H9 (cell line): ENCODE measurements at places on chromosomes 16 and 17.

- no peak for DNase-seq
Measured at GRCh38 chr17:31548709-31549108, 157.2 kb downstream of the RAB11FIP4 start.

DNA sequence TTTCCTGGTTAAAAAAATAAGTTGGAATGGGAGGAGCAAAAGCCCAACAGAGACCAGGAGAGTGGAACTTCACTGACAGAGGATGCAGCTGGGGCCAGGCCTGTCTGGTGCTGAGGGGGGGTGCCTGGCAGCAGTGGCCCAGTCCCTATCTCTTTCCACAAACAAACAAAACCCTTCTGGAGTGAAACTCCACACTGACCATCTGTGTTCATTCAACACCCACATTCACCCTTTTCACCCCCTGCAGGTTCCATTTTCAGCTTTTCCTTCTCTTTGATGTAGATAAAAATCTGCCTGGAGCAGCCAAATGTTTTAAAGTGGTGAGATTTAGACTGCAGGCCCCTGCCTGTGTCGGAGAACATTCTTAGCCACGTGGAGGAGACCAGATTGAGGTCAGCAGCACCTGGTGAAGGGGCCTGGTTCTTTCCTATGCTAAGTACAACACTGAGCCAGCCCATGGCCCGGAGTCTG, 161.4 kb upstream of the CDH11 start:
- no peak for DNase-seq

- no peak for DNase-seq
Measured at GRCh38 chr17:73422121-73422520, 110.3 kb upstream of the CDC42EP4 start.

GRCh38 chr17:81923302-81924260, 4.0 kb downstream of the MAFG start:
- peak; percentile 84 for DNase-seq

- no peak for DNase-seq
Measured at GRCh38 chr17:4551141-4551540, 4.0 kb downstream of the MYBBP1A start.

- DNase-seq: no peak
Measured at GRCh38 chr16:49724774-49725173, 131.1 kb downstream of the ZNF423 start.

GRCh38 chr16:69219279-69219678, 32.3 kb downstream of the SNTB2 start:
- no peak for DNase-seq

DNA sequence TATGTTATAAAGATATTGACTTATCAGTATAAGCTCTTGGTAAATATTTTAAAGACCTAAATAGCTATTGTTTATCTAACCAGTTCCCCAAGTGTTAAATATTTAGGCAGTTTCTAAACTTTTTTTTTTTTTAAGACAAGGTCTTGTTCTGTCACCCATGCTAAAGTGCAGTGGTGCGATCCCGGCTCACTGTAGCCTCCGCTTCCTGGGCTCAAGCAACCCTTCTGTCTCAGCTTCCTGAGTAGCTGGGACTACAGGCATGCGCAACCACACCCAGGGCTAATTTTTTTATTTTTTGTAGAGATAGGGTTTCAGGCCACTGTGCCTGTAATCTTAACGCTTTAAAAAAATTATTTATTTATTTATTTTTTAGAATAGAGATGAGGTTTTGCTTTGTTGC, 43.5 kb downstream of the SNX29 start:
- DNase-seq: no peak

DNA sequence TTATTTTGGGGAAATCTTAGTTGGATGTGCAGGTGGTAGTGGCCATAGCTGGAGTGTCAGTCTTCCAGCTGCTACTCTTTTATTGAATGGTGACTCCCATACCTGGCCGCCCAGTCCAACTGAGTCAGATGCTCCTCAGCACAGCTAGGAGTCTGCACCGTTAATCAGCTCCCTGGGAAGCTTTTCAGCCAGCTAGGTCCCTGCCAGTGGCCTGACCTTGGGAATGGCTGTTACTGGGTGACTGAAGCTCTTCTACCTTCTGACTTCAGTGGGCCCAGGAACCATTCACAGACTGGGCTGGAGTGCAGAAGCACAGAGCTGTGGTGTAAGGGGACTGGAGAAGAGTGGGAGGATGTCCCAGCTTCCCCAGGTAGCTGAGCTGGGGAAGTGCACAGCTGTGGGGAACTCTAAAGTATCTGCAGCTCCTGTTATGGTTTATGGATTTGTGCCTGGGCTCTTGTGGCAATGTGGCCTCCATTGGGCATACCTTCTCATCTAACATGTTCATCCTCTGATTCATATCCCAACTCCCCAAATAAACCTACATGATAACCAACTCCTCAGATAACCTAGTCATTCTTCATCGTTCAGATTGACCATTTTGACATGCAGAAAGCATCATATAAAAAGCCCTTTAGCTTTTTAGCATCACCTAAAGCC, 14.0 kb downstream of the ALKBH5 start:
- DNase-seq: no peak

DNA sequence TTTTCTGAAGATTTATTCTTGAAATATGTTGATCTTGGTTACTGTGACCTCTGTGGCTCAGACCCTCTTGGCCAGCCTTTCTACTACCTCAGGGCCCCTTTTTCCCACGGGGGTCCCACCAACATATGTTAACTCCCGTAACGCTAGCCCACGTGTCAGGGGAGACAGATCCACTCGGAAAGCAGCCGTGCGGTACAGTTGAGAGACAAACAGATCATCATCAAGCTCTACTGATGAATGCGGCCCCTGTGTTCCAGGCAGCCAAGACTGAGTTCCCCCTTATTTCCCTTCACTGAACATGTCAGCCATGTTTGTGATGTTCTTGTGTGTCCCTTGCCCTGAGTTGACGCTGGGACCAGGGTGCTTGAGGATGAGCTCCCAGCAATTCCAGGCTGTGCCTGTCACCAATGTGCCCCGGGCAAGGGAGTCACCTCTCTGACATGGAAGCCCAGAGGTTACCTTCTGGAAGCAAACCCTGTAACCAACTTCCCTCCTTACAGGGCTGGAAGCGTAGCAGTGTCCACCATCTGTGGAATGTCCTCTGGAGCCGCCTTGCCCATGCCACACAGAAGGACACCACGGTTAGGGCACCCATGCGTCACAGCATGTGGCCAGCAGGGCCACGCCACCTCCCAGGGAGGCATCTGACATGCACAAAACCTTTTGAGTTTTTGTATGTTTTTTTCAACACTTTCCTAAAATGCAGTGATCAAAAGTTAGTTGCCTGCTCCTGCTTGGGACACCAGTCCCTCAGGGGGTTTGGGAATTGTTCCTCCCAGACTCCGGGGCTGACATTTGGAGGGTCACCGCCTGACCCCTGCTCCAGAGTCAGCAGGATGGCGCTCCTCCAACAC, 193.7 kb upstream of the CHMP6 start:
- no peak for DNase-seq

GRCh38 chr17:29179232-29180033, 765 bp downstream of the MYO18A start:
- peak; percentile 98 for DNase-seq

DNA sequence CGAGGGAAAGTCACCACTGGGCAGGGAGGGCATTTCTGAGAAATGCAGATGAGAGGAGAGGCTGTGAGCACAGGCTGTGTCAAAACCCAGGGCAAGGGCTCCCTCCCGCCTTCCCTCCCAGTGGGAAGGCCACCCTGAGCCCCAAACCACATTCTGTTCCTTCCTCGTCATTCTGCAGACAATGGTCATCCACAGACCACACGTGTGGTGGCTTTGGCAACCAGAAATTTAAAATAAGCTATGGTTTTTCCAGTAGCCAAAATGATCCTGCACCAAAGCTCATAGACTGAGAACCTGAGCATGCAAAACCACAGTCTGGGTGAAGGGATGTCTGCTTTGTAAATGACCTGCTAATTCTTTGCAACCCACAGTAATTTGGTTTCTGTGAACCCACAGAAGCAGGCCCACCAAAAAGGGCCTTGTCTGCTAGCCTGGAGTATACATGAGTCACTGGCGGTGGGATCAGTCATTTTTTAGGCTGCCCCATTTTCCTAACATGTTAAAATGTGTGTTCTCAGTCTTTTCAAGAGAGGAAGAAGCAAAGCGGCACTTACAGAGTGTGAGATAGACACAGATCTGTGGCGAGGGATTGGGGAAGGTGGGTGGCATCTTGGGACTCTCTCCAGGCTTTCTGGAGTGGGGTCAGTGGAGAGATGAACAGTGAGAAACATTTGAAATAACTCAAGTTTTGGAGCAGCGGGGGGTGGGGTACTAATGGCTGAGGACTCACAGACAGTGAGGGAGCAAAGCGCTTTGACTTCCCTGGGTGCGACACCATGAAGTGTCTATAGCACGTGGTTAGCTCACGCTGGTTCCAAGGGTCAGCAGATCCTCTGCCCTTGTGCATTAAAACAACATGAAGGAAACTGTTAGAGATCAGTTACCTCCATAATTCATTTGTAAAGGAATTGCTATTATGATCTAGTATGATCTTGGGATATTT, 20.5 kb downstream of the GRB7 start:
- no peak for DNase-seq

GRCh38 chr16:58336332-58337089, 41.7 kb upstream of the PRSS54 start:
- peak; percentile 91 for DNase-seq

- DNase-seq: no peak
Measured at GRCh38 chr17:4519361-4519788, 20.7 kb downstream of the SPNS2 start.

DNA sequence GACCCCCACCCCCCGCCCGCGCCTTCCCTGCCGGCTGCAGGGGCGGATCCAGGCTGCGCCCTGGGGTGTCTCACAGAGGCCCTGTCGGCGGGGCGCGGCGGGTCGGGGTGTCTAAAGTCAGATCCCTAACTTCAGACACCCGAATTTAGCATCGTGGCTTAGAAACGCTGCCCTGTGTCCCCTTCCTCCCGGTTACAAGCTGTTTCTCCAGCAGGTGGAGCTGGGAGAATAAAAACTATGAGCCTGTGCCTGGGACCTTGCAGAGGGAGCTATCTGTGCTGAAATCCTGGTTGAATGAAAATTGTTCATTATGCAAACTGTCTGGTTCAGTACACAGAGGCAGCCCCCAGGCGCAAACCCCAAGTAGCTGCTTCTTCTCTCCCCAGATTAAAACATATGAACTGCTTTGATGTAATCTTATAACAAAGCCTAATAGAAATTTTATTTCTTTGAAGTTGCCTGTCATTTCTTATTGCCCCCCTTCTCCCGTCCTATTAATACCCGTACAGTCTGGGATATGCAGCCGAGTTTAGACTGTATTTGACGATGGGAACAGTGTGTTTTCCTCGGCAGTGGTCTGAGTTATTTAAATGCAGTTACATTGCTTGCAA, 79.0 kb downstream of the RPA1 start:
- peak; percentile 78 for DNase-seq

- peak; percentile 81 for DNase-seq
Measured at GRCh38 chr17:77400445-77400870, 259.7 kb downstream of the SEC14L1 start.

GRCh38 chr17:59366773-59367656, 35.6 kb downstream of the YPEL2 start:
- no peak for DNase-seq

GRCh38 chr17:21542991-21543390, 149.3 kb upstream of the KCNJ18 start:
- DNase-seq: no peak

GRCh38 chr16:64159976-64160375, 961.9 kb downstream of the CDH11 start:
- no peak for DNase-seq

DNA sequence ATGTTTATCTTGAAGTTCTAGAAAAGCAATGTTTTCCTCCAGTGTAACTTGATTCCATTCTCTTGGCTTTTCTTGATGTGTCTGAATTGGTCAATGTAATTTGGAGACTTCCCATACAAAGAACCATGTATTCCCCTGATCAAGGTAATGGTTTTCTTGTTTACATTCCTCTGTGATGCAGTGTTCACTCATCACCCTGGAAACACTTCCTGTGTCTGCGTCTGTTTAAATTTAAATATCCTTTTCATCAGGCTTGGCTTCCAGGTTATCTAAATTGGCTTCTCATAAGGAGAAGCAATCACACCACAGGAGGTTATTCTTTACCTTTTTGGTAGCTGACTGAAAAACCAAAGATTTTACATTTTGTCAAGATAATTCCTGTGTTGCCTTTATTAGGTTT, 237.3 kb upstream of the WSCD1 start:
- peak; percentile 29 for DNase-seq

DNA sequence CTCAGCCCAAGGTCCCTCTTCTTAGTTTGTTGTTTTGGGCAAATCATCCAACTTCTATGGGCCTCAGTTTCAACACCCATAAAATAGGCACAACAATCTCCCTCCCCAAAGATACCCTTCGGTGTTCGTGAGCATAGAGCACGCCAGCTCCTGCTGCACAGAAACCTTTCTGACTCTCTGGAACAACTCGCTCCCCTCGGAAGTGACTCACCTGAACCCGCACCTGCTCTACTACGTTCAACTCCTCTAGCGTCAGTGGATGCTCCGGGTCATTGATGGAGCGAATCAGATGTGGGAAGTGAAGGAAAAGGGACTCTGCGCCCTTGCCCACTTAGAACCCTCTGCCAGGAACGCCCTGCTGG, 445 bp downstream of the CIAO2B start:
- no peak for DNase-seq

DNA sequence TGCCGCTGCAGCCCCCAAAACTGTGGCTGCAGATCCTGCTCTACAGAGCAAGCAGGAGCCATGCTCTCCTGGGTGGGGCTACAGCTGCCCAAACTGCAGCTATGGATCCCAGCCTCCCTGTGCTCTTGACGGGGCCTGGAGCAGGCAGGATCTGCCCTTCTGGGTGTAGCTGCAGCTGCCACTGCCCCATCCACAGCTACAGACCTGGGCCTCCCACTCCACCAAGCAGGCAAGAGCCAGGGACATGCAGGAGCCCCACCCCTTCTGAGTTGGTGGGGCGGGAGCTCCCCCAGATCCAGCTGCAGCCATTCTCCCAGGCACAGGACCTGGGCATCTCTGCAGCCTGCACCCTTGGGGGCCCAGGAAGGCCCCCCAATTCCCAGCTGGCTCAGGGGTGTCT, 551.2 kb upstream of the CA10 start:
- DNase-seq: no peak

GRCh38 chr17:44759086-44759915, 513 bp downstream of the ADAM11 start:
- DNase-seq: peak; percentile 48

GRCh38 chr16:69048328-69049120, 56.9 kb upstream of the HAS3 start:
- no peak for DNase-seq

DNA sequence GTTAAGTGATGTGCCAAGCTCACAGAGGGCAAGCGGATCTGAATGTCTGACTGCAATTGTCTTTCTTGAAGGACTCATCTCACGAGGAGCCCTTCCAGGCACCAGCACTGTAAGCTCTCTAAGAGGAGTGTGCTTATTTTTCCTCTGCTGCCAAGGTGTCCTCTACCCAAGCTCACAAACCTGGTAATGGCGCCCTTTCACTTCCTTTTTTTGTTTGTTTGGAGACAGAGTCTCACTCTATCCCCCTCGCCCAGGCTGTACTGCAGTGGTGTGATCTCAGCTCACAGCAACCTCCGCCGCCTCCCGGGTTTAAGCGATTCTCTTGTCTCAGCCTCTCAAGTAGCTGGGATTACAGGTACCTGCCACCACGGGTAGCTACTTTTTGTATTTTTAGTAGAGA, 233.8 kb downstream of the MAP2K4 start:
- DNase-seq: no peak
